ENCODE measurements at places on chromosomes 2 and 18. TPM values are rescaled to one million over a fixed set of nuclear protein-coding genes. Genes with fewer than 3 reads are reported as not detected.

DNA sequence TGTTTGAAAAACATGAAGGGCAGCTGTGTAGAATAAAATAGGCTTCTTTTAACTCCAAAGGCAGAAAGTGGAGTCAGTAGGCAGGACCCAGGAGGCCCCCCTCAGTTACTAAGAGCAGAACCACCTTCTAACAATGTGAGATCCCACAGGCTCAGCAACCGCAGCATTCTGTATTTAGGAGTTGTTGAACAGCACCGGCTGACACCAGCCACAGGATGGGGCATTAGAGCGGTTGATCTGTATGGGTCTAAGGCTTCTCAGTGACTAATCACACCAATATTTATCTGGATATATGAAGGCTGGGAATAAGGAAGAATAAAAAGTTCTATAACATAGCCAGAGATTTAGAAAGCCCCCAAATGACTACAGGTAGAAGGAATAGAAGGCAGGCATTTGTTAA lies 51.7 kb downstream of the MYO5B start:
- H3K27me3 ChIP-seq, result no peaks in the 10 kb centered on the region
- no peak overlapping the region for H3K27ac ChIP-seq
- H3K4me3 ChIP-seq, result no peak overlapping the region

GRCh38 chr2:98242003-98242402 lies 104.3 kb upstream of the CNGA3 start:
- H3K4me1 ChIP-seq, result no peaks in the 10 kb centered on the region
- H3K4me3 ChIP-seq, result no peak overlapping the region
- no peak overlapping the region for H3K27ac ChIP-seq
- no peaks in the 10 kb centered on the region for H3K27me3 ChIP-seq

Gene RAPGEF4
- total RNA-seq, result 2.2 TPM

Gene LAMA1
- total RNA-seq, result 6.2 TPM

Gene ACTG2
- total RNA-seq, result not detected
